WTC11 (cell line): ENCODE measurements at places on chromosomes 5 and 9.

DNA sequence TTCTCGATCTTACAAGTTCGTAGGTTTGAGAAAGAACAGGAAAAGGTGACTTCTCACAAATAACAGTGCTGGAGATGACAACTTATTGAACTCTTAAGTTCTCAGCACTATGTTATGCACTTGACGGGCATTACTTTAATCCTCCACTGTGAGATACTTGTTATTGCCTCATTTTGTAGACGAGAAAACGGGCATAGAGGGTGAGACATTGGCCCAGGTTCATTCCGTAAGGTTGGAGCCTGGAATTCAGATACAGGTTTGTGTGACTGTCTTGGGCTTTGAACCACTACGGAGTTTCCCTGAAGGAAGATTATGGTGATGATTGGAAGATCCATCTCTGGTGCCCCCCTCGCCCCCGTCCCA is 657 bp downstream of the MAT2B start:
- no peak for DNase-seq

DNA sequence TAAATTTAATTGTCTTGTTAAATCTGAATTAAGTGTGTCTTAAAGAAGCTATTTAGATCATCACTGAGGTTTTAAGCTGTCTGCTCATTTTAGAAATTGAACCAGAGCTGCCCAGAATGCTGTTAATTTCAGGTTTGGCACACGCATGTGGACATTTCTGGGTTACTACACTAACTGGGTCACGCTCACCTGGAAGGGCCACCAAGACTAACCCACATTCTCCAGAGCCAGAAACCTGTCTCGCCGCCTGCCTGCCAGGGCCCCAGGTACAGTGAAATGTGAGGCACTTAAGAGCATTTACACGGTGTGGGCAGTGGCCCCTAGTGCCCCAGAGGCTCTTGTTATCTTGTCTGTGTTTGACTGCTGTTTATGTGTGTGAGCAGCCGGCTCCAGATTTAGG is 46.6 kb downstream of the ATP10B start:
- no peak for DNase-seq

DNA sequence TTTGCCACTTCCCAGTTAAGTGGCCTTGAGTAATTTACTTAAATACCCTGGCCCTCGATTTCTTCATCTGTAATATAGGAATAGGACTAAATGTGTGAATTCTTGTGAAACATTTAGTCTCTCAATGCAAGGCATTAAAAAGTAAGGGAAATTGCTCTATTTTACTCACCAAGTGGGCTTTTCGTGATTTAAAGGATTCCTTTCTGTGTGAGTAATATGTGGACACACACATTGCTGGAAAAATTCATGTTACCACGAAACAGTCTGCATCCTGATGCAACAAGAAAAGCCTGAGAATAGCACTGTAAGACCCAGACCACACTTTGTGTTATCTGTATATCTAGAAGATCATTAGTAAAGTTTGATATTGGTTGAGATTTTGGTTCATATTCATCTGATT is 1243.0 kb upstream of the CDH9 start:
- DNase-seq = no peak

- no peak for DNase-seq
These were observed 3.6 kb downstream of the RPL12 start for GRCh38 chr9:127447416-127448111.
